Calu3 (cell line): ENCODE measurements at places on chromosomes 13 and 19. TPM values are rescaled to one million over a fixed set of nuclear protein-coding genes. Genes with fewer than 3 reads are reported as not detected.
A peak's percentile ranks its signal among the peaks of the same experiment; 100 is the strongest.

DNA sequence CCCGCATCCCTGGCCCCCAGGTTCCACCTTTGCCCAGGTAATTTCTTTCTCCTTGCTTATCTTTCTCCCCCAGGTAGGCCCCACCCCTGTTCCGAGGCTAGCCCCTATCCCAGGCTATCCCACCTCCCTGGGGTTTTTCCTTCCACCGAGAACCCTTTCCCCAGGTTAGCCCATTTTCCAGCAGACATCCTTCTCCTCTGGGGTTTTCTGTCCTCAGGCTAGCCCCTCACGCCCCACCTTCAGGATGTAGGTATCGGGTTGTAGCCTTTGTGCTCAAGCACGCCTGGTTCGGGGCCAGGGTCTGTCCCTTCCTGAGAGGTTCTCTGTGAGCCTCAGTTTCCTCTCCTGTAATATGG, 837 bp downstream of the FSD1 start:
- H3K27ac ChIP-seq: no peak overlapping the region
- H3K4me1 ChIP-seq: no peaks in the 10 kb centered on the region
- no peak for DNase-seq
- H3K27me3 ChIP-seq: peaks cover 31% of the 10 kb centered on the region
- H3K36me3 ChIP-seq: peaks cover 5% of the 10 kb centered on the region

DNA sequence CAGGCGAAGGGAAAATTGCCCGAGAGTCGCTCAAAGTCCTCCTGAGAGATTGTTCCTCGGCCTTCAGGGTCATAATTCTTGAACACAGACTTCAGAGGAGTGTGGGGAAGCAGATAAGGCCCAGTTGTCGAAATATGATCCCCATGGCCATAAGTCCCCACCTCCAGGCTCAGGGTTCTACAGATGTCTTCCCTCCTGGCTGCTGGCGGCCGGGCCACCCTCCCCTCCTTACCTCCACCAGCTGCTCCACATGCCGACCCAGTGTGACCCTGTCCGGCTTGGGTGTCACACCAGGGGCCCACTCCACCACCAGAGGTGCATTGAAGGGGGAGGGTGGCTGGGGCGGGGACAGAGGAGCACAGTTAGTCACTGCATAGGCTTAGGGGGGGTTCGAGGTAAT, 10.1 kb downstream of the FAM98C start:
- no peak for DNase-seq
- H3K27me3 ChIP-seq: peaks cover 39% of the 10 kb centered on the region
- H3K36me3 ChIP-seq: peaks cover 16% of the 10 kb centered on the region
- no peak overlapping the region for H3K27ac ChIP-seq
- H3K4me3 ChIP-seq: no peak overlapping the region

Gene GAPDHS
- total RNA-seq: not detected in 2 replicates

- no peaks in the 10 kb centered on the region for H3K27me3 ChIP-seq
- H3K27ac ChIP-seq: no peak overlapping the region
- no peaks in the 10 kb centered on the region for H3K36me3 ChIP-seq
- no peak for DNase-seq
Observed at GRCh38 chr13:56412856-56413255, 727.9 kb upstream of the PRR20A start.

- H3K4me1 ChIP-seq: no peaks in the 10 kb centered on the region
- H3K4me3 ChIP-seq: no peak overlapping the region
- no peak overlapping the region for H3K27ac ChIP-seq
- H3K27me3 ChIP-seq: no peaks in the 10 kb centered on the region
- DNase-seq: no peak
- no peaks in the 10 kb centered on the region for H3K36me3 ChIP-seq
Observed at GRCh38 chr13:112105244-112105681, 38.3 kb downstream of the SOX1 start.

DNA sequence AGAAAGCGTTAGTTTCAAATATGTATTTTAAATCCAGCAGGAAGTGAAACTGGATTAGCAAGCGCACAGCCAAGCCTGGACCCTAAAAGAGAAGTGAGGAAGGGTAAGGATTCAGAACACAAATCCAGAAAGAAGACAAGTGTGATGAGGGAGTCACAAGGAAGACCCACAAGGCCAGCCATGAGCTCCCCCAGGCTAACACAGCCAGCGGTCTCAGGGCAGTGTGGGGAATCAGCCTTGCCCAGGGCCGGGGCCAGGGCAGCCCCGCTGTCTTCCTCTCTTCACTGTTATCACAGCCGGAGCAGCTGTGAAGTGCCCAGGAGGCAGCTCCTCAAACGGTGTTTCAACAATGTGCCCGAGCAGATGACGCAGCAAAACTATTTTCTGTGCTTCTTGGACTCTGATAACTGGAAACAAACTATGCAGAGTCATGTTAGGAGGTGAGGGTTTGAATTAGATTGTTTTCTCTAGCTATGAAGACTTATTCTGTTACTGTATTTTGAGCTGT, 12.2 kb upstream of the CDC16 start:
- peaks cover 7% of the 10 kb centered on the region for H3K27me3 ChIP-seq
- H3K4me3 ChIP-seq: no peak overlapping the region
- DNase-seq: no peak
- H3K36me3 ChIP-seq: no peaks in the 10 kb centered on the region

Gene NBEA
- 18.0 and 21.4 TPM in 2 replicates for total RNA-seq

- no peaks in the 10 kb centered on the region for H3K27me3 ChIP-seq
- H3K27ac ChIP-seq: peak overlapping the region; percentile 49
- H3K36me3 ChIP-seq: peaks cover 89% of the 10 kb centered on the region
- no peak overlapping the region for H3K4me3 ChIP-seq
- peak; percentile 70 for DNase-seq
Observed at GRCh38 chr19:45526143-45526542, 18.9 kb downstream of the VASP start.

DNA sequence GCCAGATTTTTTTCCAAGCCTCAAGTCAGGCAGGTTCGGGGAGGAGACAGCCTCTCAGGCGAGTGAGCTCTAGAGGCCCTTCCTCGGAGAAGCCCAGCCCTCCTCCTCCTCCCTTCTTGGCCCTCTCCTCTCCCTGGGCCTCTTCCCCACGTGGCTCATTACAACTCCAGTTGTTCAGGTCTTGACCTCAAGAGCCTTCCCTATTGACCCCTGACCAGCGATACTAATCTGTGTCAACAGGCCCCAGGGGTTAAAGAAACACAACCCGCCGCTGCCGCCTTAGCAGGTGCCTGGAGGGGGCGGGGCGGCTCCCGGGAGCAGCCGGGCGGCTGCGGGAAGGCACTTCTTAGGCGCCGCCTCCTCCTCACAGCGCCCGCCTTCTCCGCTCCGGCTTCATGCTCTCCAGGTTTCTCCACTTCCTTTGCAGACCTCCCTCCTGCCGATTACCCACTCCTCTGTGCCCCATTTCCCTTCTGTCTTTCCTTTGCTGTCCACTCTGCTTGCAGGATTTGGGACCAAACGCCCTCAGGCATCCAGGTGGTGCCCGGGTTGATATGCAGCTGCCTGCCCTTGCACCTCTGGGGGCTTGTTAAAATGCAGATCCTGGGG, 51.0 kb downstream of the LYL1 start:
- H3K4me1 ChIP-seq: peaks cover 41% of the 10 kb centered on the region
- H3K36me3 ChIP-seq: peaks cover 6% of the 10 kb centered on the region
- peak overlapping the region; percentile 54 for H3K4me3 ChIP-seq
- peak overlapping the region; percentile 45 for H3K27ac ChIP-seq

Gene SPTBN4
- total RNA-seq: 0.80 and 1.3 TPM in 2 replicates

Gene KASH5
- not detected in 2 replicates for total RNA-seq

Gene SPRY2
- total RNA-seq: 13.3 and 13.6 TPM in 2 replicates

DNA sequence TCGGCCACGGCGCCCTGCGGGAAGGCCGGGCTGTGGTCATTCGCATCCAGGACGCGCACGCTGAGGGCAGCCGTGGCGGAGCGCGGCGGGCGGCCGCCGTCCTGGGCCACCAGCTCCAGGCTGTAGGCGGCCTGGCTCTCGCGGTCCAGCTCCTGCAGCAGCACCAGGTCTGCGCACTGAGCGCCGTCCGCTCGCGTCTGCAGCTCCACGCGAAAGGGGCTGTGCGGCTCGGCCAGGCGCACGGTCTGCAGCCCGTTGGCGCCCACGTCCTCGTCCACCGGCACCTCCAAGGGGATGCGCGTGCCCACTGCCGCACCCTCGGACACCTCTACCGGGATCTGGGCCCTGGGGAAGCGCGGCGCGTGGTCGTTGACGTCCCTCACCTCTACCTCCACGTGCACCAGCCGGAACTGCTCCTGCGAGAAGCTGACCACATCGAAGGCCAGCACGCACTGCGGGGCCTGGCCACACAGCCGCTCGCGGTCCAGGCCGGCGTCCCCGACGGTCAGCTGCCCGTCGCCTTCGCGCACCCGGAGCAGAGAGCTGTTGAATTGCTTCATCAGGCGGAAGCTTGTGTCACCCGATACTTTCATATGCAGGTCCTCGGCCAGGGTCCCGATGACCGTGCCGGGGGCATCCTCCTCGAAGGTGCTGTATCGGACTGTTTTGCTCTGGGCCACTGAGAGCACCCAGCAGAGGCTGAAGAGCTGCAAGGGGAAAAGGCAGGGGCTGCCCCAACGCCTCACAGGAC, 583 bp downstream of the PCDH8 start:
- DNase-seq: no peak
- H3K27me3 ChIP-seq: peaks cover 51% of the 10 kb centered on the region
- no peak overlapping the region for H3K27ac ChIP-seq
- peaks cover 10% of the 10 kb centered on the region for H3K36me3 ChIP-seq
- peaks cover 21% of the 10 kb centered on the region for H3K4me1 ChIP-seq

GRCh38 chr19:11090997-11091702, 1.9 kb downstream of the LDLR start:
- H3K27ac ChIP-seq: peak overlapping the region; percentile 91
- H3K4me3 ChIP-seq: peak overlapping the region; percentile 84
- H3K4me1 ChIP-seq: peaks cover 4% of the 10 kb centered on the region
- no peak for DNase-seq

DNA sequence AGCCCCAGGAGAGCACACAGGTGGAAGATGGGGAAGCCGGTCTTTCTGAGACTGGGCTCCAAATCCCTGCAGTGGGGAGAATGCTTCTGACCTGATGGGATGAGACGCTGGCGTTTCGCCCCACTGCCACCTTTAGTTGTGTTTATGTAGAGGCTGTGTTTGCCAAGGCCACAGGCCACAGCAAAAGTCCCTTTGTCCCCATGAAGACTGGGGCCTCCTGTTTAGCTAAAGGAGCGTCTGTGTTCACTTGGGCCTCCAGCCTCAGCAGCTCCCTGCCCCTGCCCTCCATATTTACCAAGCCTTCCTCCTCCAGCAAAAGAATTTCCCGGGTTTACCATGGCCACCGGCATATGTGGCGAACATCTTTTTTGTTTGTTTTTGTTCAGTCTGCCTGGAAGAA, 10.4 kb upstream of the KLK14 start:
- H3K36me3 ChIP-seq: peaks cover 27% of the 10 kb centered on the region
- H3K27me3 ChIP-seq: no peaks in the 10 kb centered on the region

Gene GPC5
- total RNA-seq: not detected in 2 replicates

- H3K27ac ChIP-seq: no peak overlapping the region
- no peaks in the 10 kb centered on the region for H3K27me3 ChIP-seq
- no peaks in the 10 kb centered on the region for H3K36me3 ChIP-seq
- H3K4me3 ChIP-seq: no peak overlapping the region
Observed at GRCh38 chr13:33745370-33746324, 72.3 kb upstream of the RFC3 start.

GRCh38 chr13:32905864-32906180, 110.4 kb upstream of the KL start:
- H3K27ac ChIP-seq: no peak overlapping the region
- no peaks in the 10 kb centered on the region for H3K36me3 ChIP-seq
- H3K4me1 ChIP-seq: peaks cover 21% of the 10 kb centered on the region
- no peak overlapping the region for H3K4me3 ChIP-seq
- H3K27me3 ChIP-seq: no peaks in the 10 kb centered on the region

Gene ZNF208
- not detected in 2 replicates for total RNA-seq

DNA sequence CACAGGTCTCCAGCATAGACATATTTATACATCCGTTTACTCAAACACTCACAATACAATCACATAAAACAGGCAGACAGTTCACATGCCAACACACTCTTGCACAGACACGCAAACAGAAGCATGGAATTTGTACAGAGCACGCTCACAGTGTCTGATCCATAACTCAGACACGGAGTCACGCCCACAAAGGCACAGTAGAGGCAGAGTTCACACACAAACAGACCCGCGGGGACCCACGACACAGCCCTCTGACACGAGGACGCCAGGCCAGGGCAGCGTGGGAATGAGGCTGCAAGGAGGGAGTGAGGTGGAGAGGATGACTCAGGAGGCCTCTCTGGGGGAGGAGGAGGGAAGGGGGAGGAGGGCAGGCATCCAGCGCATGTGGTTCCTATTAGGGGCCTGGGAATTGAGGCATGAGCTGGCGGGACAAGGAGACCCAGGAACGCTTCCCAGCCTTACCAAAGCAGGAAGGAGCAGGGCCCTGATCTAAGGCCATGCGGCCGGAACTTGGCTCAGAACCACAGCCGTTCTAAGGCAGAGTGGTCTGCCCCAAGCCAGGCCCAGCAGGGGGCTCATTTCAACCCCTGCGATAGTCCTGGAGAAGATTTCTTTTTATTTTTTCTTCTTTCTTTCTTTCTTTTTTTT, 9.1 kb upstream of the OLFM2 start:
- H3K4me3 ChIP-seq: no peak overlapping the region
- H3K27me3 ChIP-seq: peaks cover 47% of the 10 kb centered on the region
- peaks cover 10% of the 10 kb centered on the region for H3K4me1 ChIP-seq
- DNase-seq: no peak
- no peaks in the 10 kb centered on the region for H3K36me3 ChIP-seq

DNA sequence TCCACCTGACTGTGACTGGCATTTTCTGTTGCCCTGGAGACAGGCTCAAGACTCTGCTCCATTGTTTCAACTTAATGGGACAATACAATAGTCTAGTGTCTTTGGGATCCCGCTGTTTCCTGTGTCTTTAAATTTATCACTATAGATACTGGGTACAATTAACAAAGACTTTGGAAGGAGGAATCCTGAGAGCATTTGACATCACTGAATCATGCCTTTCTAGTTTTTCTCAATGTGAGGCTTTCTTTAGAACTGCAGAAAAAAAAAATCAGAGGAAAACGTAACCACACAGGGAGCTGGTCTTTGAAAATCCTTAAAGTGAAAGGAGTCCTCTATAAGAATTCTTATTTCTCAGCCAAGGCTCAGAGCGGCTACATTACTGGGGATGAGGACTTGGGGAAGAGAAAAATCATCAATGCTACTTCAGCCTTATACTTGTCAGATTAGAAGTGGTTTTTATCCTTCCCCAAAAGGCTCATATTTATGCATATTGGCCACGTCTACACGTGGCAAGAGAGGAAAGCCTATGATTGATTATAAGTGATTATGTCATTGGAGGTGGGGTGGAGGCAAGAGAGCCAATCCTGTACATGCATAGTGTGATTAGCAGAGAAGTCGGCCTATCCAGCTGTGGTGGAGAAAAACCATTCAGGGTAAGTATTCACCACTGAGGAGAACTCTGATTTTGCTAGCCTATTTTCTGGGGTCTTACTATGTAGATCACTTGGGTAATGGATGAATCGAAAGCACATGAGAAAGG, 34.4 kb upstream of the UBL3 start:
- no peaks in the 10 kb centered on the region for H3K4me1 ChIP-seq
- no peak for DNase-seq
- H3K4me3 ChIP-seq: no peak overlapping the region
- H3K36me3 ChIP-seq: no peaks in the 10 kb centered on the region
